Cerebellar nuclear complex (tissue), 1 donor: ENCODE measurements at places on chromosomes 1 and 21.

DNA sequence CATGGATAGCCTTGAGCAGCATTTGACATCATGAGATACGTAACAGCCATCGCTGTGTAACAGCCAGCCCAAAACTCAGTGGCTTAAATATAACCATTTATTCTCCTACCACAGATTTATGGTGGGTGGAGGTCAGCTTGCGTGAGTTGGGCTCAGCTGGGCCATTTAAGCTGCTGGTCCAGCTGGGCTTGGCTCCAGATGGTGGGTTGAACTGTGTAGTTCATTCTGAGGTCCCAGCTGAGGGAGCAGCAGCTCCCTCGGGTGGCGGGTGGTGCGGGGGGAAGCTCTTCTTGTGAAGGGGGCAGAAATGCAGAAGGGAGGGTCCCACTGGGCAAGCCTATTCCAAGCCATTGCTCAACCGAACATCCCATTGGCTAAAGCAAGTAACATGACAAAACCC is 75.9 kb downstream of the IGSF21 start:
- DNase-seq = no peak

- no peak for DNase-seq
These were observed 45.3 kb upstream of the COL18A1 start for GRCh38 chr21:45359451-45360217.

GRCh38 chr1:219575563-219575962 is 37.3 kb downstream of the ZC3H11B start:
- no peak for DNase-seq

- no peak for DNase-seq
These were observed 42.1 kb upstream of the ATP2B4 start for GRCh38 chr1:203584507-203584906.

GRCh38 chr1:183931646-183932271 is 105.8 kb downstream of the COLGALT2 start:
- DNase-seq = no peak

DNA sequence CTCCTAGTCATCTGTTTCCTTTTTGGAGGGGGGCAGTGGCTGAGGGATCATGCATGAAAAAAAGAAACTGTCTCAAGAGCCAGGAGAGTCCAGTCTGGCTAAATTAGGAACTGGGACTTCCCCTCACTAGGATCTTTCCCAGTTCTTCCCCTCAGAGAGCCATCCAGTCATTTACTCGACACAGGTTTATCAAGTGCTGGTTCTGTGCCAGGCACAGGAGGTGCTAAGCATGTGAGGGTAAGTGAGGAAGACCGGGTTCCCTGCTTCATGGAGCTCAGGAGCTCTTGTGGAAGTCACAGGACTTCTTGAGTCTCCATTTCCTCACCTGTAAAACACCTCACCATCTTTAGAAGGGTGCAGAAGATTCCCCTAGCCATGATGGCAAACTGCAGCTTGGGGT is 8.6 kb upstream of the NUAK2 start:
- DNase-seq = no peak

DNA sequence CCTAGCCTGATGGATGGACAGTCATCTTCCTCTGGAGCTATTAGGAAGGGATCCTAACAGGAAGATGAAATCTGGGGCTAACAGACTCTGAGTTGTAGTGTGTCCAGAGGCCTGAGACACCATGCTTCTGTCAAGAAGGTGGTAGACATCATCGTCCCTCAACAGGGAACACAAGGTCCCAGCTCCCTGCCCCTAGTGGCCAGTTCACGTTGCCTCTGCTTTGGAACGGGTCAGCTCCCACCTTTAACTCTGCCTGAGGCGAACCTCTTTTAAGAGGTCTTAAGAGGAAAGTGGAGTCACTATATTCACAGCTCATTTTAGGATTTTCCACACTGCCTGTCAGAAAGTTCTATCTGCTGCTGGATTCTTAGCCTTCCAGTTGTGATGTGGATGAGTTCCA is 28.3 kb downstream of the LRRC71 start:
- DNase-seq = no peak

GRCh38 chr1:207869859-207870258 is 41.1 kb downstream of the CD34 start:
- DNase-seq = no peak

DNA sequence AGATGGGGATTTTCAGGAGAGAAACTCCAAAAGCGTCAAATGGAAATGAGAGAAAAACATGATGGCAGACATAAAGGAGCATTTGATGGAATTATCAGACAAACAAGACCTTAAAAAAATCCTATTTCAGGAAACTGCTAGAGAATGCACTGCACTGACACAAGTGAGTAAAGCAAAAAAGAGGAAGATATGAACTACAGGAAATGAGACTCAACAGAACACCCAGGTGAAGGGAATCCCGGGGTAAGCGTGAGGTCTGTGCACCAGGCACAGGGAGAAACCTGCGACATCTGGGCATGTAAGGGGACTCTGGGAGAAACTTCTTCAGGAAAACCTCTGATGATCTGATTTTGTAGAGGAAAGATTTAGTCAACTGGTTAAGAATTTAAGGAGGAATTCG is 2.8 kb downstream of the TARBP1 start:
- DNase-seq = no peak

- DNase-seq = no peak
These were observed 21.0 kb upstream of the ARTN start for GRCh38 chr1:43912607-43913006.

- DNase-seq = no peak
These were observed at the start of gene CXADR for GRCh38 chr21:17512253-17513213. CXADR (plus strand) TSS chr21:17513043; CDS start chr21:17513130, 87 bp downstream.

GRCh38 chr1:41707793-41708192 is 210.9 kb downstream of the HIVEP3 start:
- no peak for DNase-seq

- no peak for DNase-seq
These were observed 340.8 kb downstream of the NPHP4 start for GRCh38 chr1:5651473-5651872.

DNA sequence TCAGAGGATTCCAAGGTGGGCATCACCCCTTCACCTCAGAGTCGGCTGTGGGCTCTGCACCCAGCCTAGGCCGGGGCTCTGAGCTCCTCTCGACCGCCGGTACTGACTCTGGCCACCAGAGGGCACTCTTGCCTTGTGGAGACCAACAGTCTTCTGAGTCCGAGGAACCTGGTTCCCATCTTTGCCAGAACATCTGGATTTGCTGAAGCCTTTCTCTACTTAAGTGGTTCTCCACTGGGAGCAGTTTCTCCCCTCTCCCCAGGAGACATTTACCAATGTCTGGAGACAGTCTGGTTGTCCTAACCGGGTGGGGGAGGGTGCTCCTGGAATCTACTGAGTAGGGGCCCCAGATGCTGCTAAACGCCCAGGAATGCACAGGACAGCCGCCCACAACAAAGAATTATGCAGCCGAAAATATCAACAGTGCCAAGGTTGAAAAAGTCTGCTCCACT is 9.4 kb downstream of the ETV3L start:
- DNase-seq = no peak

- DNase-seq = no peak
These were observed at the start of gene CTXND2 for GRCh38 chr1:150887018-150887417. CTXND2 (plus strand) TSS chr1:150887136; CDS start chr1:150912315, 25,179 bp downstream.
